ENCODE measurements at places on chromosomes 1 and 21. TPM values are rescaled to one million over a fixed set of nuclear protein-coding genes. Genes with fewer than 3 reads are reported as not detected.

- no peak for DNase-seq
Measured at GRCh38 chr1:174743654-174744561, 255.8 kb upstream of the CACYBP start.

GRCh38 chr1:71170925-71171324 is 90.1 kb upstream of the ZRANB2 start:
- DNase-seq: no peak

DNA sequence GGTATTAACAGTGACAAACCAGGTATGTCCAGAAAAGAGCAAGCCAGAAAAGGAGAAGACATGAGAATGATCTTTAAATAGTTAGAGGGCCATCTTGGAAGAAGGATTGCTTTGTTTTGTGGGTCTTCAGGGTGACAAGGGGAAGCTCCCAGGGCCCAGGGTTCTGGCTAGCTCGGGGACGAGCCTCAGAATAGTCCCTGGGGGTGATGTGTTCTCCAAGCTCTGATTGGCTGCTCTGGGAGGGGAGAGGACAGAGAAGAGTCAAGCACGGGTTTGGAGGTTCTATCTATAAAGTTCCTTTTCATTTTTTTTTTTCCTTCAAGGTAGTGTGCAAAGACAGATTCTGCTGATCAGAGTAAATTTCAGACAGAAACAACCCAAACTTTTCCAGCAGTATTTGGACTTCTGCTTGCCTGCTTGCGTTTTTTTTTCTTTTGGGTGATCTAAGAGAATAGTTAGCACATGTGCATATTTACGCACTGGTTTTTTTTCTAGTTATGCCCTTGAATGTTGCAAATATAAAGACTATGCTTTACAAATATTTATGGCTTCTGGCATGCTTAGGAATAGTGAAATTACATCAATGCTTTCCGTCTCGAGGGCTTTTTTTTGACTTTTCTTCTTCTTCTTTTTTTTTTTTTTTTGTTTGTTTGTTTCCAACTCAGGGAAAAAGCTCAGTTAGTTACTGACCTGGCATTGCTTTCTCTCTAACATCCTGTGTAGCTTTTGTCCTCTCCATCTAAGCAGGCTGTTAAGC is 59.7 kb downstream of the ROR1 start:
- DNase-seq: no peak

GRCh38 chr1:207963427-207964194 is 52.7 kb upstream of the CD34 start:
- DNase-seq: peak; percentile 87

GRCh38 chr1:24392982-24393650 is 20.5 kb downstream of the STPG1 start:
- no peak for DNase-seq

DNA sequence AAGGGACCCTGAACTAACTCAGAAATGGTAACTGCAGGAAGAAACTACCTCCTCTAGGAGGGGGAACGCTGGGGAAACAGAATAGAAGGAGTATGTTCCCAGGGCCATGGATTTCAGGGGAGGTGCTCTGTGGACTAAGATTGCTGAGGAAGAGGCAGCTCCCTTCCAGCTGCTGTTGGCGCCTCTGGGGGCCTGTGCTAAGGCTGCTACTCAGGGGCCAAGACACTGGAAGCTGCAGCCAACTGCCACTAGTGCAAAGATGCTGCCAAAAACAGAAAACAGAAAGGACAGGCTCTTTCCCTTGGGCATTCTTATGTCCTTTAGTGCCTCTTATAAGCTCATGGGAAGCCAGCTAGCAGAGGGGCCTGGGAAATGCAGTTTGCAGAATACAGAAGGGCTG is 58.0 kb upstream of the SGIP1 start:
- DNase-seq: peak; percentile 14

DNA sequence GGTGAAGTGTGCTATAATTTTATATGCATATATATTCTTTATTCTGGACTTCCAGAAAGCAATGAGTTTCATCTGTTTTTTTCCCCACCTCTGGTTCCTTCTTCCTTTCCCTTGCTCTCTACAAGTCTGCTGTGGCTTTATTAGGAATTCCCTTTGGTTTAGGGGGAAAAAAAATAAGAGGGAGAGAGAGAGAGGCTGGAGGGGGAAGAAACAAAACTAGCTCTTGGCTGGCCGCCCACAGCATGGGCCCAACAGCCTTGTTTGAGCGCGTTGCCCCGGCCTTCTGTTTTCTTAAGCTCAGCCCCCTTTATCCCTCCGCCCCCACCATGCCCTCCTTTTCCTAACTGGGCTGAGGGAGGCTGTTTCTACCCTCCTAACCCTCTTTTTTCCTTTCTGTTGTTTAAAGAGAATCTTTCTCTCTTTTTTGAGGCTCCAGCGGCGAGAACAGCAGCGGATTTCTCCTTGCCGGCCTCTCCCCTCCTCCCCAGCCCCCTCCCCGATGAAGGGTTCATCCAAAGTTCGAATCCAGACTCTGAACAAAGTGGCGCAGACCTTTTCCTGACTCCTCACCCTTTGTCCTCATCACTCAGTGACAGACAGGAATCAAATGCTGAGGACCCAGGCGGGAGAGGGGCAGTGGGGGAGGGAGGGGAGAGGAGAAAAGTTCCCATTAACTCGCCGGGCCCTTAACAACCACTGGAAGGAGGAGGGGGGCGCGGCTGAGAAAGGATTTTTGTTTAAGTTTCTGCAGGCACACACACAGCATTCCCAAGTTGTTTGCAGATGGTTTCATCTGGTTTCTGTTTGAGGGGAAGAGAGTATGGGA is 29.7 kb downstream of the PBX1 start:
- peak; percentile 66 for DNase-seq

GRCh38 chr1:172990598-172991215 is 60.0 kb downstream of the TNFSF18 start:
- DNase-seq: no peak

The TNFSF18 gene
- not detected for total RNA-seq

The PRAMEF25 gene
- not detected for total RNA-seq
